ENCODE measurements at places on chromosomes 7 and 10.

- no peak for DNase-seq
Measured at GRCh38 chr7:38367301-38367890, 94.0 kb upstream of the TARP start.

DNA sequence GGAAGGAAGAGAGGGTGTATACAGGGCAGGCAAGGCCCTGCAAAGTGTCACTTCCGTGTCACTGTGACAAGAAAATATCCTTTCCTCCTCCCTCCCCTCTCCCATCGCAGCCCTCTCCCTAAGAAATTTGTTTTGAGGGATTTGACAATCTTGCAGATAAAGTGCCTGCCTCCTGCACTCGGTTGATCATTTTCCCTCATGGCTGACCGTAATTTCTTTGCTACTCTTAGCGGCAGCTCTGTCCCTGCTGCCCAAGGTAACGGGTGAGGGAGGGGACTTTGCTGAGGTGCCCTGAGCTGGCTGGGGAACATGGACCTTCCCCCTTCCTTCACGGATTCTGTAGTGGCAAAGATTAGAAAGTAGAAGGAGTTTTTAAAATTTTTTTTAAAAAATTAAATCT is 179.1 kb downstream of the TCF7L2 start:
- DNase-seq, result no peak

GRCh38 chr7:81075150-81075549 is 156.3 kb upstream of the SEMA3C start:
- no peak for DNase-seq

- DNase-seq, result no peak
Measured at GRCh38 chr7:41219276-41219675, 483.6 kb downstream of the INHBA start.

DNA sequence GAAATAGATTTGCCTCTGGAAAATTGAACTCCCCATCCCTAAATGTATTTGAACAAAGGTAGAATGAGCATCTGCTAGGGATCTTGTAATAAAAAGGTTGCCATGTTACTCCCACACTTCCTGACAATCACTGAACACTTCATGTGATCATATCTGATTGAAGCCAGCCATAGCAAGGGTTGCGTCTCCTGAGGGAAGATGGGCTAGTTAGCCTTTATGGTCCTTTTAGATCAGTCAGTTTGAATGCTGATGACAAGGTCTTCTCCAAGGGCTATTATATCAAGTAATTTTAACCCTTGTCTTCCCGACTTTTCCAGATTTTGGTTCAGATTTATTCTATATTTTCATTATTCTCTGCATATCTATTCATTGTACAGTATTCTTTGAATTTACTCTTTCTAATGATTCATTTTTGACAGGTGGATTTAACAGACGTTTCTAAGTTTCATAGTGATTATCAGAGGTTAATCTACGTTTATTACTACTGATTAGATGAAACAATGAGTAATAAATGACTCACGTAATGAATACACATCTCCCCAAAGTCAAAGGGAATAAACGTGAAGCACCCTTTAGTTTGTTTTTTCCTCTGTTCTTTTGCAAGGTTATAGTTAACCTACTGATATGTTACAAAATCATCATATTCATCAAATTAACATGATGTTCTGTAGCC is 28.1 kb downstream of the CSGALNACT2 start:
- DNase-seq, result no peak

DNA sequence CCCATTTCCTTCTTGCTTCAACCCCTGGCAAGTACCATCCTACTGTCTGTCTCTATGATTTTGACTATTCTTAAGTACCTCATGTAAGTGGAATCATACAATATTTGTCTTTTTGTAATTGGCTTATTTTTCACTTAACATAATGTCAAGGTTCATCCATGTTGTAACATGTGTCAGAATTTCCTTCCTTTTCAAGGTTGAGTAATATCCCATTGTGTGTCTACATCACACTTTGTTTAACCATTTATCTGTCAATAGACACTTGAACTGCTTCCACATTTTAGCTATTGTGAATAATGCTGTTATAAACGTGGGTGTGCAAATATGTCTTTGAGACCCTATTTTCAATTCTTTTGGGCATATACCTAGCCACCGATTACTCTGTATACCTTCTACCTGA is 14.0 kb upstream of the CDK14 start:
- no peak for DNase-seq

All from CD4-positive, alpha-beta T cell (primary cell).